ENCODE measurements at places on chromosomes 1 and 21.
A peak's percentile ranks its signal among the peaks of the same experiment; 100 is the strongest.

GRCh38 chr1:74584185-74584584 lies 71.8 kb upstream of the LRRC53 start:
- DNase-seq, result peak; percentile 21

DNA sequence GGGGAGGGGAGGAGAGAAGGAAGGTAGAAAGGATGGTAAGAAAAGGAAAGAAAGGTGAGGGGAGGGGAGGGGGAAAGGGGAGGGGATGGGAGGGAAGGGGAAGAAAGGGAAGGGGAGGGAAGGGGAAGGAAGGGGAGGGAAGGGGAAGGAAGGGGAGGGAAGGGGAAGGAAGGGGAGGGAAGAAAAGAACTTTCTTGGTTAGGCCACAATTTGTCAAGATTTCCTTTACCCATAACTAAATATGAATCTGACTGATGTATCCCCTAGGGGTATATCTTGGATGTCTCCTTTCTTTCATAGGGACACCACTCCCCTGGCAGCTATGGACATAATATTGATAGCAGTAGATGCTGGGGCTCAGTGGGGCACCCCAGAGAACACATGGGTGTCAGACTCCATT lies 54.4 kb upstream of the PRELP start:
- DNase-seq, result no peak

DNA sequence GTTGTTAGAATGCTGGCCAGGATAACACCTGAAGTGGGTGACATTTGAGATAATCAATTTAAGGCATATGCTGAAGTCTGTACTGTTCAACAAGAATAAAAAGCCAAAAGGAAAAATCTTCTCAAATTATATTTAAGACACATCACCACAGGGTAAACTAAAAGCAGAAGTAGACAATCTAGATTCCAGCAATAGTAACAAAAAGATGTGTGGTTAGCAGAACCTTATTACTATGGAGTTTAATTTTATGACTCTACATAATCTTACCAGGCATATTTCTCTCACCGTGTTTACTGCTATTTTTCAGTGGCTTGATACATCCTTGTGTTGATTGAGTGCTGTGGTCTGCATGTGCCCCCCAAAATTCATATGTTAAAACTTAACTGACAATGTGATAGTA lies 300.4 kb upstream of the ZP4 start:
- DNase-seq, result no peak

- DNase-seq, result no peak
Observed at GRCh38 chr1:116408193-116408592, 35.1 kb downstream of the ATP1A1 start.

- DNase-seq, result peak; percentile 21
Observed at GRCh38 chr1:52238474-52238873, 96.6 kb downstream of the ZFYVE9 start.

DNA sequence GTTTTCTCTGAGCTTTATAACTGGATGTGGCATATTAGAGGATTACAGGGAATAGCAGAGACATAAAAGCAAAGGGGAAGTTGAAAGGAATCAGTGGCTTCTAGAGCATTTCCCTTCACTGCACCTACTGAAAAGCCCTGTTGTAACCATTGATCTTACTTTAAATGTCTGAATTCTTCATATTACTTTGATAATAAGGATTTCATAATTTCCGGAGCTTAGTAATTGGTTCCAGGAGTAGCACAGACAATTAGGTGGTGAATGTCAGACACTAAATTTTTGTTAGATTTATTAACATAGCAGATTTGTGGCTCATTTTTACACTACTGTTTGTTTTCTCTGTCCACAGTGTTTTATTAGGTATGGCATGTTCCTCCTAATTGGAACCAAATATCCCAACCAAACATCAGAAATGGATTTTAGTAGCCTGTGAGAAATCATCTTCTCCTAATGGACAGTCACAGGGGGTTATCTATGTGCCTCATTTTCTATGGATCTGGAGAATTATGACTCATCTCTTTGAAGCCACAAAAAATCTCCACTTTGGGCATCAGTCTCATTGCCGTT lies 100.5 kb downstream of the GIPC2 start:
- peak; percentile 9 for DNase-seq

DNA sequence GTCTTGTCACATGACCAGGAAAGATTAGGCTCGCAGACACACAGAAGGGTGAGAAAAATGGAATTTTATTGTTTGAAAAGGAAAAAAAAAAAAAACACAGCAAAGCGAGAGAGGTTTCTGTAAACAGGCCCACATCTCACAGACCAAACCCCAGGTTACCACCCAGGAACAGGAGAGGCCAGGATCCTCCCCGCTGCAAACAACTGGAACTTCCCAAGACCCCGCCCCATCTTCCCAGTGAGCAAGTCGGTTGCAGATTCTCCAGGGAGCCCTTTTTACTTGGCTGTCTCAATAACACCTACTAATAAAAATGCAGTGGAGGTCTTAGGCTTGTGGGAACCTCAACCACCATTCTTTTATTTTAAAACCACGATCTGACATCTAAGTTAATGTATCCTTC lies 84.7 kb upstream of the ETS2 start:
- DNase-seq, result no peak

GRCh38 chr21:33661146-33661545 lies 18.8 kb downstream of the ITSN1 start:
- no peak for DNase-seq

DNA sequence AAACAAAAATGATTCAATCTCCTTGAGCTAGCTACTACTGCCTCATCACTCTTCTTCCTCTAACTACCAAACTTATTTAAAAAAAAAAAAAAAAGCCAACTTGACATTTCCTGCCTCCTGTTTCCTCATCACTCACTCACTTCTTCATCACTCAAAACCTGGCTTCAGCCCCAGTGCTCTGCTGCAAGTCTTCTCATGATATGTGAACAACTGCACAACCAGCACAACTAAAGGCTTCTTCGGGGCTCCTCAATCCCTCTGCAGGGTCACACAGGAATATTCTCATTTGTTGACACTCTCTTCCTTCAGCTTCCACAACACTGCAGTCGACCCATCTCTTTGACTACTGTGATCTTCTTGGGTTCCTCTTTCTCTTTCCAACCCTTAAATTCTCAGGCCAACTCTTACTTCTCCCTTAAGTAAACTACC lies 7.6 kb downstream of the MTF1 start:
- no peak for DNase-seq

DNA sequence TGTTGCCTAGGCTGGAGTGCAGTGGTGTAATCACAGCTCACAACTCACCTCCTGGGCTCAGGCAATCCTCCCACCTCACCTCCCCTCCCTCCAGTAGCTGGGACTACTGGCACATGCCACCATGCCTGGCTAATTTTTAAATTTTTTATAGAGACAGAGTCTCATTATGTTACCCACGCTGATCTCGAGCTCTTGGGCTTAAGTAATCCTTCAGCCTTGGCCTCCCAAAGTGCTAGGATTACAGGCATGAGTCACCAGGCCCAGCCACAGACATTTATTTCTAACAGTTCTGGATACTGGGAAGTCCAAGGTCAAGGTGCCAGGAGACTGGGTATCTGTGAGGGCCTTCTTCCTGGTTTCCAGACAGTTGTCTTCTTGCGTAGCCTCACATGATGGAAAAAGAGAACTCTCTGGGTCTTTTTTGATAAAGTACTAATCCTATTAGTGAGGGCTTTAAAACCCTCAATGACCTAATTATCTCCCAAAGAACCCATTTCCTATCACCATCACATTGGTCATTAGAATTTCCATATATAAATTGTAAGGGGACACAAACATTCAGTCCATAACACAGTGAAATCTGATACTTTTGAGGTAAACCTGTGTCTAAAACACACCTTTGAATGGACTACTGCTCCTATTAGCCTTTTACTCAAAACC lies 67.9 kb downstream of the PHACTR4 start:
- no peak for DNase-seq

DNA sequence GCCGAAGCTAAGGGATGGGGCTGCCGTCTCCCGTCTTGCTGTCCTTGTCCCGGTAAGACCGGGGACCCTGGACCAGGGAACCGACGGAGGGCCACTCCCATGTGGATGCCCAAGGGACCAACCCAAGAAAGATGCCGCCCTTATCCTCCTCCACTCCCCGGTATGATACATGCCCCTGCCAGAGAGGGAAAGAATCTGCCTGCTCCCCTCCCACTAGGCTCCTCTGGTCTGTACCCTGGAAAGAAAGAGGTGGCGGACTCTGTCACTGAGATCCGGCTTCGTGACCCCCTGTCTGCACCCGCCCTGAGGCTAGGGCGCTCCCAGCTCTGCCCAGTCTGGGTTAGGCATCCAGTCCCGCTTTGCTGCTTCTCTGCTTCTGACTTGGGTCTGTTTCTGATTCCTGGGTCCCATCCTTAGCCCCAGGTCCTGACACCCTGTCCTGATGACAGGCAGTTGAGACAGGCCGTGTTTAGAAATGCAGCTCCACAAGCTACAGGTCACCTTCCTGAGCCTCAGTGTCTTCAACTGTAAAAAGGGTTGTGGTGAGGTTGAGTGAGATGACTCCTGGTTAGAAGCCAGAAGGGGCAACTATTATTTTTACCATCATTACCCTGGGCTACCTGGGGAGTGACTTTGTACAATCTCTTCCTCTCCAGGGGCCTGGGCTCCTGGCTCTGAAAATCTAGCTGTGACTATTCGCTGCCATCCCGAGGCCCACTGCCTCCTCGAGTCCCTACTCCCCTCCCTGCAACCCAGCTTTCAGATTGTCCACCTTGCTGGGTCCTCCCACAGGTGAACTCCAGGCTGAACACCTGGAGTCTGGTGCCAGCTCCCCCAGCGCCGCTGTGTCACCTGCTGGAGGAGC lies 3.7 kb downstream of the MATN1 start:
- DNase-seq, result no peak

- no peak for DNase-seq
Observed at GRCh38 chr21:44462834-44463200, 7.5 kb downstream of the LRRC3 start.

GRCh38 chr21:41597811-41598231 lies 89.9 kb upstream of the TMPRSS2 start:
- DNase-seq, result no peak

GRCh38 chr1:160103658-160104408 lies 5.4 kb upstream of the IGSF8 start:
- no peak for DNase-seq

DNA sequence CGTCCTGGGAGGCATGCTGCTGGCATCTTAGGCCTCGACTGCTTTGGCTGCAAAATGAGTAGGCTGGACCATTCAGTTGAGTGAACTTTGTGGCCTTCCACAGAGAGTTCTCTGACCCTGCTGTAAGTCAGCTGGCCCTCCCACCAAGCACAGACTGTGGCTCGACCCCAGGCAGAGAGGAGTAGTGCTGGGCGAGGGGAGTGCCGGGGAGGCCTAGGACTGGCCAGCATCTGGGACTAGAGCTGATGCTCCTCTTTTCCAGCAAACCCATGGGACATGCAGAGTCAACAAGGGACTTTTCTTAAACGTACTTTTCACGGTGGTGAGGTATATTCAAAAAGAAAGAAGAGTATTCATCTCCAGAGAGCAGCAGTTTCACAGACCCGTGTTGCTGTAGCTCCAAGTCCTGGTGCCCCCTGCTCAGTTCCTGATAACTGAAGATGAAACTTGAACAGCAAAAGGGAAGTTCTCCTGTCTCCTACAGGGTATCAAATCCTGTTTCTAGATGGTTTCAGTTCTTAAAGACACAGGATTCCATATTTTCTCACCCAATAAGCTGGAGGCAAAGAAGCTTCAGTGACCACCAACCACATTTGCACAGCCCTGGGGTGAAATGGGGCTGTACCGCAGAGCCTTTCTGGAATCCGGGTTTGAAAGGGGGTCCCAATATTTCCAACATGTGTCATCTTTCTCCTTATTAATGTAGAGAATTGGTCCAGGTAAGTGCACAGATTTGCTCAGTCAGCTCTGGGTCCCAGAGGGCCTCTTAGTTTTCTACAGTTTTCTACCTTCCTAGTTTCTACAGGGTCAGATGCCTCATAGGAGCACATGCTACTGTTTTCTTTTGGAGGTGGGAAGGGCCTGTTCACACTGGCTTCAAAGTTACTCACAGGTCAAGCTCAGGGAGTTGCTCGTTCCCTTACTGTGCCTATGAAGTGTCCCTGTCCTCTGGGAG lies 20.9 kb downstream of the BATF3 start:
- DNase-seq, result no peak

DNA sequence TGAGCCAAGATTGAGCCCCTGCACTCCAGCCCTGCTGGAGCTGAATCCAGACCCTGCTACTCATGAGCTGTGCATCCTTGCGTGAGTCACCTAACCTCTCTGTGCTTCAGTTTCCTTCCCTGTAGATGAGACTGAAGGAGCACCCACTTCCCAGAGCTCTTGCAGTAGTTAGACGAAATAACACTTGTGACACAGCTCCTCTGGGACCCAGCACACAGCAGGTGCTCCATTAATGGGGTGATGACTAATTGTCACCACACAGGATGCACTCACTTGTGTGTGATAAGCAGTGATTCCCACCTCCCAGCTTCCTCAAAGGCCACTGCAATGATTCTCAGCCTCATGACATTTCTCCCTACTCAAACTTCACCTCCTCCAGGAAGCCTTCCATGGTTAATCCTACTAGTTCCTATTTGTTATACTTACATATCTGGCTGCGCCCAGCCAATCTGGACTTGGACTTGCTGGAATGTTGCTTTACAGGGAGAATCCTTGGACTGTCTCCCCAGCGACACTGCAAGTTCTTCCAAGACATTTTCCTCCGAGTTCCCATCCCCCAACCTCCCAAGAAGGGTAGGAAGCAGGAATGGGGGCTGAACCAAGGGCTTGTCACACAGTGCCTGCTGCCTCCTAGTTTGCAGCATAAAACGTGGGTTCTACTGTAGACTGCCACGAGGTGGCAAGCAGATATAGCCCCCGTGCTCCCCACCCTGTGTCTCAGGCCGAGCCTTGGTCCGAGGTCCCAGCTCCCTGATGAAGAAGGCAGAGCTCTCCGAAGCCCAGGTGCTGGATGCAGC lies 17.2 kb downstream of the DRAXIN start:
- no peak for DNase-seq

DNA sequence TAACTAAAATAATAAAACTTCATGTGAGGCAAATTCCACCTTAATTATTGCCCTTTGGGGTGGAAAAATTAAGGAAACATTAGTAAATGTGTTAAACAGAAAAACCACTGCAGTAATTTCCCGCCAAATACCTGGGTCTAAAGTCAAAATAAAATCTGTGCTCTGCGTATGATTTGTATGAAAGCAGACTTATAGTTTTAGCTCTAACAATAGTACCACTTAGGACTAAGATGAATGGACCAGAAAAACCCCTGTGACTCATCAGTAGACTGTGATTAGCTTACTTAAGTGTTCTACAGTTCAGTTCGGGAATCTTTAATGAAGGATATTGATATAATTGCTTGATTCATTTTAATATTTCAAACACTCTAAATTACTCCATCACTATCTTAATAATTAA lies 23.3 kb upstream of the C1orf105 start:
- no peak for DNase-seq

DNA sequence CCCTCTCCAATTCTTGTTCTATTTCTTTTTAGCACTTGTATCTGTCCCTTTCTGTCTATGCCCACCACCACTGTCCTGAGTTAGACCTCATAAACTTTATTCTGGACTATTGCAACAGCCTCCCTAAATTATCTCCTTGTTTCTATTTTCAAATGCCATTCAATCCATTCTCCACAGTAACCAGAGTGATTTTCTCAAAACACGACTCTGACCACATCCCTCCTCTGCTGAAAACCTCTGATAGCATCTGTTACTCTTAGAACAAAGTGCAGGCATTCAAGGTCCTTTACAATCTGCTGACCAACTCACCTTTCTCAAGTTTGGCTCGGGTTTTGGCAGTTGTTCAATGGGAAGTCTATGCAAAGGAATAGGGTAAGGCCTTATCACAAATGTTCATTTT lies 22.8 kb upstream of the GPX7 start:
- DNase-seq, result no peak

GRCh38 chr1:211633524-211633846 lies 41.9 kb downstream of the NEK2 start:
- DNase-seq, result no peak

Data from AG20443 (cell line).